ENCODE measurements at places on chromosomes 5 and 9.

DNA sequence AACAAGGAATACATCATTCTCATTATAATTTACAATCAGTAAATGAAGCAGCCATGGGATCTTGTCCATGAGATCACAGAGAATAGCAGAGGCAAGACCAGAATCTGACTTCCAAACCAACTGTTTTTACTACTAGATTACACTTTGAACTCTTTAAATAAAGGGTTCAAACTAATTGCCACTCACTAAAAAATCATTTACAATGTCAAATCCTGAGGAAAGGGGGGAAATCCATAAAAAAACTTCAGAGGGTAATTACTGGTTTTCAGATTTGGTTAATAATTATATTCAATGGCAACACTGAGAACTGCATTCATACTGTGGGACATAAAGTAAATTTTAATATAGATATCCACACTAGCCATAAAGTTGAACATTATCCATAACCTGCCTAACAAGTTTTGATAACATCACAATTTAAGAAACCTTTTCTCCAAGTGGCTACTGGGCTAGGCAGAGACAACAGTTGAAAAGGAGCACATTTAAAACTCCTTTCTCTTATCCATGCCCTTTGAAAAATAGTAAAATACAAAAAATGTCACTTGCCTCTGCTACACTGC is 15.9 kb downstream of the PLPP1 start:
- no peak for DNase-seq

DNA sequence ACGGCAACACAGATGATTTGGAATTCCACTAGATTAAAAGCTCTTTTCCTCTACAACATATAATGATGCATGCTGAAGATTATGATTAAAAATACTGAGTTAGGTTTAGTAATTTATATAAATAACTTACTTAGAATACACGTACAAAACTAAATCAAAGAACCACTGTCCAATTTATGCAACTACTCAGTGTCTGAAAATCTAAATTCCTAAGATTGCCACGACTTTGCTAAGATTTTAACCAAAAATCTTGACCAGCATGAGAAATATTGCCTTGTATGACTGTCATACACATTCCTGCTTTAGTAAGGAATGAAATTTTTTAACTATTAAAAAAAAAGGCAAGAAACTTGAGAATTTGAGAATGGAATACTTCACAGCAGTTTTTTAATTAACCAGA is 292.4 kb downstream of the ZNF608 start:
- no peak for DNase-seq

DNA sequence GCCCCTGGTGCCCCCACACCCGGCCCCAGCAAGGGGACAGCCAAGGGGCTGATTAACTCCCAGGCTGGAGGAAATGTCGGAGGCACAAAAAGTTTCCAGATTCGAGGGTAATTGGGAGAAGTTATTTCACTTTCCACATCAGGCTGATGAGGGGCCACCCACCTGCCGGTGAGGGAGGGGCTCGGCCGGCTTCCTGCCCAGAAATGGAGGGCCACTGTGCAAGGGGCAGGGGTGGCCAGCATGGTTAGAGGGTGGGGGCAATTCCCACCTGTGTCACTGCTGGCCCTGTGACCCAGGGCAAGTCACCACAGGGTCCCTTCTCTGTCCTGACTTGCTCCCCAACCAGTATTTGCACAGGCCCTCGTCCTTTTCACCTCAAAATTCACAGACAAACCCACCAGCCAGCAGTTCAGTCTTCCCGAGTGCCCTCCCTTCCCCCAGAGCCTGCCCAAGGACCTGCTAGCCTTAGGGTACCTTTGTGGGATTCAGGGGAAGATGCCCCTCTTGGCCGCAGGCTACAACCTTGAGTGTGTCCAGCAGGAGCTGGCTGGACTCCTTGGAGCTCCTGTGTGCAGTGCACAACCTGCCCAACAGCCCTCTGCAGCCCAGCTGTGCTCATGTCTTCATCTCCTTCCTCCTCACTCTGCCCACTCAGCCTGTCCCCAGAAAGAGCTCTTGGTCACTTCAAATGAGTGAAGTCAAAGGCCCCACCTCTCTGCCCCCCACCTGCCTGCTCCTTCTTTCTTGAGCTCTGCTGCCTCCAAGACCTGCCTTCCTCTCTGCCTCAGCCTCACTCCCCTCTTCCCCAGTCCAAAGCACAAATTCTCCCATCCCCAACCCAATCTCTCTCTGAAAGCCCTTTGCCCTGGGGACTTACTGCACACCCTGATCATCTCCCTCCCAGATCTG is 130.5 kb downstream of the BARX1 start:
- DNase-seq: no peak

DNA sequence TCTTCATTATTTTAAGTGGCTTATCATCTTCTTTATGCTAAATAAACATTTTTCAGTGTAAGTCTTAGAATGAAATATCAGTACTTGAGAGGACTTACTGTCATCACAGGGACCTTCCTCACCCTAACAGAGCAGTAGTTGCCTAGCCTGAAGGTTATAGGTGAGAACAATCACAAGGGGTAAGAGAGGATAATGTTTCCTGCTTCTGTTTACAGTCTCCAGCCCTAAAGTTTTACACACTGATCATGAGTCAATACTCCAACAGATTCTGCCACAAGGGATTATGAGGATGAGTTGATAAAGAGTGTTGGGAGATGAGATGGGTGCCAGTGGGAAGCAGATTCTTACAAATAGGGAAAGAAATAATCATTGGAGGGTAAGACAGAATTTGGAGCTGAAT is 265.1 kb upstream of the DAB2 start:
- DNase-seq: no peak

GRCh38 chr9:15722888-15723287 is 170.0 kb downstream of the CCDC171 start:
- no peak for DNase-seq

- no peak for DNase-seq
Measured at GRCh38 chr5:94245608-94246007, 372.8 kb downstream of the KIAA0825 start.

DNA sequence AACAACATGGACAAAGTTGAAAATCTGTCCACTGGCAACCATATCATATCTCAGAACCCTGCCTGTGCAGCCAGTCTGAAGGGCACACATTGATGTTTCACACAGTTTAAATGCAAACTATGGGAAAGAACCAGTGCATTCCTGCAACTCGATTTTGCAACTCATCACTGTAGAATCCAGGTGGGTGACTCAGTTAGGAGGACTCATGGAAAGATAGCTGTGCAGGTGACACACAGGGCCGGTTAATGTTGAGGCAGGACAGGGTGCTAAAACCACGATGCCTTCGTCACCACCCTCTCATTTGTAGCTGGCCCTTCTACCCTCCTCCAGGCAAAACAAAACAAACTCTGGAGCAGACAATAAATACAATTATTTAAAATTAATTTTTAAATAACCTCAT is 62.8 kb downstream of the TLE1 start:
- DNase-seq: peak; percentile 48

- DNase-seq: no peak
Measured at GRCh38 chr5:146240951-146241350, 37.5 kb downstream of the RBM27 start.

DNA sequence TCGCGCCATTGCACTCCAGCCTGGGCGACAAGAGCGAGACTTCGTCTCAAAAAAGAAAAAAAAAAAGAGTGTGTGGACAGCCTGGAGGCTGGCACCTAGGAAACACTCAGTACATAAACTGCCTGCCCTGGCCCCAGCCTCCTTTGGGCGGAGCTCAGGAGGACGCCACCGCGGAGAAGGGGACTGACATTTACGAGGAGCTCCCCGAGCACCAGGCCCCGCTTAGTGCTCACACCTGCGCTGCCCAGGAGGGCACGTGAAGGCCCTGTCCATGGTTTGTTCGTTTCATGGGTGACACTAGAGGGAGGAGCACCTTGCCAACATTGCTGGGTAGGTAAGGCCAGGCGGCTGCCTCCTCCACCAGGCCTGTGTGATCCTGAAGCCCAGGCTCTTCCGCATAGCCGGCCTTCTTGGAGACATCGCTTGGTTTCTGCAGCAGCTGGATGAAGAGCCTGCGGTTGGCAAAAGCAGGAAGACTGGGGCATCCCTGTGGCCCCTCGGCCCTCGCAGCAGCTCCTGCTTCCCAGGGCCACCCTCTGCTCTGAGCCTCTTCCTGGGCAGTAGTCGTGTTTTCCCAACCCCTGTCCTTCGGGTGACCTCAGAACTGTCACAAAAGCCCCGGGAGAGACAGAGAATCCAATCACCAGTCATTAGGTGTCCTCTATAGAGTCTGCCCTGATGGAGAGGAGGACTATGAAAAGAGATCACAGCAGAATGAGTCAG is 26.2 kb upstream of the LAMC3 start:
- no peak for DNase-seq

GRCh38 chr5:110884005-110884404 is 145.2 kb downstream of the SLC25A46 start:
- no peak for DNase-seq

GRCh38 chr9:16013826-16014225 is 461.0 kb downstream of the CCDC171 start:
- DNase-seq: no peak

DNA sequence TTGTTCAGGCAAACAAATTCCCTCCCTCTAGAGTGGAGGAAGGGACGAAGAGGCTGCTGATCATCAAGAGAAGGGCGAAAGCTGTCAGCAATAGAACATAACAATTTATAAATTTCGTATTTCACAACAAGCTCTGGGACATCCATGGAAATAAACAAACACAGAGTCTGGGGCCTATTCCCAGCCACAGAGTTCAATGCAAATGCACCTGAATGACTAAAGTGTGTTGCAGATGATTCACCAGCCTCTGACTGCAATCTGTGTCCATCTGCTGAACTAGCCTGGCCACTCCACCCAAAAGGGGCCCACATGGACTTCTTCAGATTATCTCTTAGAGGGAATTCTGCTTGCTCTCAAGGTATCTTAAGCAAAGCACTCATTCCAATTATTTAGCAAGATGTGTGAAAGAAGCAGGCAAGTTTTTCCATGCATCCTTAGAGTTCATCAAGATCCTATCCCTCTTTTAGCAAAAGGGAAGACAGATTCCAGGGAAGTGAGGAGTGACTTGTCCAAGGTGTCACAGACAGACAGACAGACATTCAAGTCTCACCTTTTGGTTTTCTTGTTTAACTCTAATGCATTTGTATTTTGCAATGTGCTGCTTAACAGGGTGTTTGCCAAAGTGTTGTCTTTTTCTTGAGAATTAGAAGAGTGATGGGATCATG is 307.8 kb upstream of the PAPPA start:
- peak; percentile 25 for DNase-seq
